ENCODE measurements at places on chromosomes 5 and 9.

DNA sequence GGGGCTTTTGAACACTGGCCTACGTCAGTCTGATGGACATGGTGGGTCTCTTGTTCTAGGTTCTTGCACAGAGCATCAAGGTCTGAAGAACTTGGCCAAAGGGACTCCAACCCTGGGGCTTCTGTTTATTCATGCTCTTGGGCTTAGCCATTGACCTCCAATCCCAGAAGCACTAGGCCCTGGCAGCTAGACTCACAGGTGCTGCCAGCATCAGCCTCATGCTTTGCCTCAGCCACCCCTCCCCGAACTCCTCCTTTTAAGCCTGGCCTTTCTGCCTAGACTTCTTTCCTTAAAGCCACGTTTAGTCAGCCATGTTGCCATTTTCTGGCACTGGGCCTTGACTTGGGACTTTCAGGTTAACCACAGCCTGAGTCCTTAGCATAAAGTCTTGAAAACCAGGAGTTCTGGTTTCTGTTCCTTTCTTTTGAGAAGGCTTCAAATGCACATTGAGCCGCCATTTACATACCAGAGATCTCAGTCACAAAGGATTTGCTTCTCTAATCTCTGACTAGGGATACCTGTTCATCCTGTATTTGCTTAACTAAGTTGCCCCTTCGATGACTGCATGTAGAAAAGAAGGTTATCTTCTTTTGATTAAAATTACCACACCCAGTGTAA, 54.7 kb downstream of the ANGPTL2 start:
- no peak for DNase-seq

DNA sequence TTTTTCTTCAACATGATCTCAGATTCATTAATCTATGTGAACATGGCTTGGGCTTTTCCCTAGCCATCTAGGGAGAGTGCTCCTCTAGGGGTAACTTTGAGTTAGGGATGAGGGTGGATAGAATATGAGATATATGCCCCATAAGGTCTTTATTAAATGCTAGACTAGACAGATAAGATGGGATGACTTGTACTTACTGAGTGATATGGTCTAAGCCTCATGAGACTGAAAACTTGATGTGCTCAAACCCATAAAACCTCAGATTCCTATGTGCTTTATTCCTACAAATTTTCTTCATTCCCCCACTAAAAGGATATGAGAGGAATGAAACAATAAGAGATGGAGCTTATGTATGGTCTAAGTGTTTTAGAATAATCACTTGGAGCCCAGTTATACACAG, 386.6 kb downstream of the YTHDC2 start:
- no peak for DNase-seq

- DNase-seq, result no peak
Observed at GRCh38 chr5:127416906-127417305, 100.5 kb upstream of the PRRC1 start.

DNA sequence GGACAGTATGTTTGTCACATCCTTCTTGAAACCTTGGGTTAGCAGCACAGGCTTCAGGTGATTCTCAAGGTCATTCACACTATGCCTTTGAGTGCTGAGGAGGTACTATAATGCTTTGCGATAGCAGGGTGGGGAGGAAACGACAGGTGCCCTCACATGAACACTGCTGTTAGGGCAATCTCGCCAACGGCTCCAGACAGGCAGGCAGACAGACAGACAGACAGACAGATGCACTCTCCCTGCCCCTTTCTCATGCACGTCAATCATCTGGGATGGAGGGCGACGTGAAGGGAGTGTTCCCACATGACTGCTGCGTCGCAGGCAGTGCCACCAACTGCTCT, 82.9 kb downstream of the RAPGEF1 start:
- DNase-seq, result no peak

DNA sequence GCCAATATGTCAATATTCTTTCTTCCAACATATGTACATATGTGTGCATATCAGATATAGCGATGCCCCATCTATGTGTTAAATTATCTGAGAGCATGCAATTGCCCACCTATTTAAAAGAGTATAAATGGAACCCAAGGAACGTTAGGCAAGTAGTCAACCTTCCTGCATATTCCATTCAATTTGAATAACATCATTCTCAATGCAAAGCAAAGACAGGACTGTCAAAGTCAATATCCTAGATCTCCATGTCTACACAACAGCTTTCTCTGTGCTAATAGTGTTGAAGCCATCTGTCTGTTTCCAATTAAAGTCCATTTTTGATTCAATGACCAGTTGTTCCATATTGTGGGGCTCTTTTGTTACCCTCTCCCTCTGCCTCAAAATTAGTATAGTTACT, 85.3 kb upstream of the COX7C start:
- no peak for DNase-seq

DNA sequence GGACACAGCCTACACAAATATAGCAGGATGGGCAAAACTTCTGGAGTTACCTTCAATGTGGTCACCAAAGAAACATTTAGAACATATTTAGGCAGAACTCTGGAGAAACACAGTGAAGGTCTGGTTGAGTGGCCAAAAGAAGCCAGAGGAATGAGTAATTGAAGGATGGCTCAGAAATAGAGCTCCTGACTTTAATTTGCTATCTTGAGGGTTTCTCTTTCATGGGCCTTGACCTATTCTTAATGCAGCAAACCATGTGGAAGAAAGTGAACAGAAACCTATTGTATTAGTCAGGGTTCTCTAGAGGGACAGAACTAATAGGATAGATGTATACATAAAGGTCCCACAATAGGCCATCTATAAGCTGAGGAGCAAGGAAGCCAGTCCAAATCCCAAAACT, 650.5 kb downstream of the ACTL7B start:
- DNase-seq, result no peak

GRCh38 chr5:31635446-31635845, 3.5 kb upstream of the PDZD2 start:
- no peak for DNase-seq

- no peak for DNase-seq
Observed at GRCh38 chr5:132099076-132099748, 25.6 kb downstream of the CSF2 start.

DNA sequence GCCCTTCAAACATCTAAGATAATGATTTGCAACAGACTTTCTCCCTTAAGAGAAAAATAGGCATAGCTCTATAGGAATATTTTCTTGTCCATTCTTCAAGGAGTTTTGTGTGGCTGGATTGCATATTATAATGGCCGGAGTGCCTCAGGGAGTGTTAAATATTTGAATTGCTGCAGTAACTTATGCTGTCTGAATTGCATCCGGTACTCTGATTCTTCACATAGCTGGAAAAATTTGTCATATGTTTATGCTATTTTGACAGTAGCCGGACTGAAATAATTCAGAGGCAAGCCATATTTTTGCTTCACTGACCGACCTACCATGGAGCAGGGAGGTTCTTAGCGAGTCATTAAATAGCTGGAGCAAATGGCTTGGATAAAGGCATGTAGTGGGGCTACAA, 621.0 kb downstream of the ACTL7B start:
- DNase-seq, result peak; percentile 64

GRCh38 chr9:78595200-78595945, 298.4 kb downstream of the PSAT1 start:
- DNase-seq, result peak; percentile 72

DNA sequence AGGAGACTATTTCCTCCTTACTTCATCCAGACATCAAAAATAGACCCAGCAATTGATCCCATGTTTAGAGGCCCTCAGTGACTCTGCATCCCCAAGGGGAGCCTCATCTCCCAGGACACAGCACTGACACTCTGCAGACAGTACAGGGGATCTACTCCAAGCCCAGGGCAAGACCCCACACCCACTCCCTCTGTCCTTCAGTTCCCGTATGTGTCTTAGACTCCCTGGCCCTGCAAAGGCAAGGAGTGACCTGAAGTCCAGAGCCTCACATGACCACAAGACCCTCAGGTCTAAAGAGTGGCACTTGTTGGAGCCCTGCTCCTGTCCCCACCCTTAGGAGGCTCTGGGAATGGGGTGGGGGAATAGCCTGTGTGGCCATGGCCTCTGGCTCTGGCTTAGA, 21.7 kb downstream of the IGIP start:
- DNase-seq, result no peak

DNA sequence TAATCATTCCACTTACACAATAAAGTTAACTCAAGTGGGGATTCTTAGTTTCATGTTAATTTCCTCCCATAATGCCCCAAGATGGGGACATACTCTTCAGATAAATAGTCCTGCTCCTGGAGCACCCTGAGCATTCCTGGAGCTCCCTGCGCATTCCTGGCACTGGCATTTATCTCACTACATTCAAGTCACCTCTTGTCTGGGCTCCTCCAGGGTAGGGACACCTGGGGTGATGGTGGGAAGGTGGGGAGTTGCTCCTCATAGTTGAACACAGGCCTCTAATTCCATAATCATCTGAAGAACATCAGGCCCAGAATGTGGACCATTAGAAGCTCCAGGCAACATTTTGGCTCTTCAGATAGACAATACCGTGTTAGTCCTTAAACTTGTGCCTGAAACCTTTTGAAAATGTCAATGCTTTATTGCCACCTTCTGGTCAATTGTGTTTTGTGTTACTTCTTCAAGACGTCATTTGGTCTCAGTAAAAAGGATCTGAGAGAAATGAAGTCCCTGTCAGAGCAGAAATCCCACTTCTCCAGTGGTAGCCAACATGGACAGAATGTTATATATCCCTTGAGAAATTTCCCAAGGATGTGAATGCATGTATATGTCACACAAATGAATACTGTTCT, 14.2 kb upstream of the AGGF1 start:
- peak; percentile 61 for DNase-seq

- no peak for DNase-seq
Observed at GRCh38 chr9:546797-547223, 294.7 kb upstream of the DMRT1 start.

DNA sequence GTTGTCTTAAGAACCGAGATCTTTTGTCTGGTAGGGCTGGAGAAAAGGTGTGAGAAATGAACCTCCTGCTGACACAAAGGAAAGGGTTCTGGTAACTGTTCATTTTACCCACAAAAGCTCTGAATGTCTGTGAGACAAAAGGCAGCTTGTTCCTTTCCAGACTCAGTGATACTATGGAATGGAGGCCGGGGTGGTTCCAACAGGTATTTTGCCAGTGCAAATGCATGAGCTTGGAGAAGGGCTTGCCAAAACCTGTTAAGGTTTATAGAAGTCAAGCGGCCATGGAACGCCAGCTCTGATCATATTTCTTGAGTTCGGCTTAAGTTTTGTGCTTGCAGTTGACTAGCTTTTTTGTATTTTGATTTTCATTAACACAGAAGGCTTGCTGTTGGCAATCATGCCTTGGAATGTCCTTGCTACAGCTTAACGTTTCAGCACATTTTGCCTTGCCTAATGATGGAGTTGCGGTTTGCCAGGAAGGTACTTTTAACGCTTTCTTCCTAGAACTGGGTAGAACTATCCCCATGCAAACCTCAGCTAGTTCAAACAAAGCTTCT, 328.6 kb downstream of the PIK3R1 start:
- no peak for DNase-seq

GRCh38 chr9:76374783-76375559, 19.3 kb downstream of the RFK start:
- DNase-seq, result peak; percentile 87
